ENCODE measurements at places on chromosomes 1 and 21.

DNA sequence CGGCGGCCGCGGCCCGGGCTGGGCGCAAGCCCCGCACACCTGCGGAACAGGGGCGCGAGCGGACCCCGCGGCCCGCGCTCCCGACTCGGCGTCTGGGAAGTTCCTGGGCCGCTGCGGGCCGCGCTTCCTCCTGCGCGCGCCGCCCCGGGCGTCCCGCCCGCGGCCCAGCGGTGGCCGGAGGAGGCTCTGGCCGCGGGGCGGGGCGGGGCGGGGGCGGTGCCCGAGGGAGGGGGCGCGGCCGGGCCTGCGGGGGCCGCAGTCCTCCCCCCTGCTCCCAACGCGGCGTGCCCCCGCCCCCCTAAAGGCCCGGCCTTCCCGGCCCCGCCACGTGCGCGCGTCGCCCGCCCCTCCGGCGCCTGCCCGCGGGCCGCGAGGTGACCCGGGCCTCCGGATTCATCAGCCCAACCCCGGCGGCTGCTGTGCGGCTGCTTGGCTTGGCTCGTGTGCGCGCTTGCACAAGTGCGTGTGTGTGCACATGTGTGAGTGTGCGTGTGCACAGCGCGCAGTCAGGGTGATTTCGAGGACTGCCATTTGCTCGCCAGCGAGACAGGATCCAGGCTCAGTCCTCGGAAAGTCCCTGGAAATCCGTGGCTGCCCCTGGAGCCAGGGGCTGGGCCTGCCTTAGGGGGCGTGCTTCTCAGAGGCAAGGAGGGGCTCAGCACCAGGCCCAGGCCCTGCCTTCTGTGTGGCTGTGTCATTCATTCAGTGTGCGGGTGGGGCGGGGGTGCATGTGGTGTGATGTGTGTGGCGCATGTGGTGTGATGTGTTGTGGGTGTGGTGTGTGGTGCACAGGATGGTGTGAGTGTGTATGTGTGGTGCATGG is at the start of gene C2CD2:
TSS of gene C2CD2 (minus strand) at position 188 of the 823 bp plus-strand sequence. CDS start 370 bp downstream, outside the sequence.
- peak; percentile 71 for DNase-seq

- DNase-seq = no peak
These were observed 62.5 kb upstream of the LYST start for GRCh38 chr1:235929216-235929615.

DNA sequence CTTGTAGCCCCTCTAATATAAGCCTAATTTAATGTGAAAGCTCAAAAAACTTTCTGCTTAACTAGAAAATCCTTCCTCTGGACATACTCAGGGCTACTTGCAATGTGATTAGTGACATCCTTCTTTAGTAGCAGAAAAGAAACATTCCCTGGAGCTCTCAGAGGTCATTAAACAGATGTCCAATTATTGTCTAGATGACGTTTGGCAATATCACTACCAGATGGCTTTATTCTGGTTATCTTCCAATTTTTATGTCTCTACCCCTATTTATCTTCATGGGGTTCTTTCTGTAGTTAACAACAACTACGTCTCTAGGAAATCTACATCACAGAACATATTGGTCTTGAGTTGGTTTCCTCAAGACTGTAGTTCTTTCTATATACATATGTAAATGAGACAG is 44.2 kb downstream of the CTH start:
- DNase-seq = no peak

GRCh38 chr1:184866586-184866985 is 107.7 kb downstream of the NIBAN1 start:
- DNase-seq = no peak

- DNase-seq = no peak
These were observed 52.1 kb downstream of the ELK4 start for GRCh38 chr1:205579711-205580110.

DNA sequence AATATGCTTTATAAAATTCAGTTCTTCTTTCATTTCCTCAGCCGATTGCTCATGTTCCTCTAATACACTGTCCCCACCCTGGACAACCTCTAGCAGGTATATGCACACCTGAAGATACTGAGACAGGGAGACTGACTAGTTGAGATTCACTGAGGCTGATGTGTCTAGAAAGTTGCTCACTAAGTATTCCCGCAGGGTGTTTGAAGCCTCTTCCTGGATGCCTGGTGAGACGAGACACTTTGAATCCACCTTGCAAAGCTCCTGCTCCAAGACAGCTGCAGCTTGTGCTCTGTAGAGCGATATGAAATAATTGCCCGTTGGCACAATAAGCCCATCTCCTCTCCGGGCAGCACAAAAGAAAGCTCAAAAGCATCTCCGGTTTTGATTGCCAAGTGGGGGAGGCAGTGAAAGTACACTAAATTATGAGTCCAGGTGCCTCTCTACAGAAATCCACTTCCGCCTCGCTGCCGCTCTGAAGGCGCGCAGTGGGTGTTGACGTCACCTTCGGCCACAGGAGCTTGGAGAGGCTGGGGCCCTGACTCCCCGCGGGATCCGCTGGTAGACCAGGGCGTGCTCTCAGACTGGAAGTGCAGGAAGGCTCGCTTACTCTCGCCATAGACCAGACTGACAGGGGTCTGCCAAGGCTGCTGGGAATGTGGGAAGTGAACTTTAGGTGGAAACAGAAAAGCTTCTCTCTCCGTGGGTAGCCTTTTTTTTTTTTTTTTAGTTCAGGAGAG is 46.3 kb downstream of the GPA33 start:
- DNase-seq = no peak

DNA sequence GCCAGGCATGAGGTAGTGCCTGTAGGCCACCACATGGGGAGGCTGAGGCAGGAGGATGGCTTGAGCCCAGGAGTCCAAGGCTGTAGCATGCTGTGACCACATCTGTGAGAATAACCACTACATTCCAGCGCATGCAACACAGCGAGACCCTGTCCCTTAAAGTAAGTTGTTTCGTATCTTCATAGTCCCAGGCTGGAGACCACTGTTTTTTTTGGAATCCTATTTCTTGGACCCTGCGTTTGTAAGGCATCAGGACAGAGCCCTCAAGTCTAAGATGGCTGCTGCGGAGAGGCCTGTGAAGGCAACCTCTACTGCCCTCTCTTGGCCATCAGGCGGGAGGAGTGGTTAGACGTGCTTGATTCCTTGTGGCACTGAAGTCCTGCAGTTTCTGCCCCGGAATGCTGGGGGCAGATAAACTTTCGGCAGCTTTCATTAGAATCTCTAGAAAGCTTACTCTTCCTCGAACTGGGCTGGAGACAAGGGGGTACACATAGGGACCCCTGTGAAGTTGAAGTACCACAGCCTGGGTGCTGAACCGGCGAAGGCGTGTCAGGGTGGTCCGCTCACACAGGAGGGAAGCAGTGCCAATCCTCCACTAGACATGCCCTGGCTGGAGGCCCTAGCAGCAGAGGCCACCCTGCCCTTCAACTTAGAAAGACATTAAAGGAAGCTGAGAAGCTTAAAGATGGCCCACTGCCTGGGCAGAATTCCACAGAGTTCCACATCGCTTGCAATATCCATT is 36.6 kb downstream of the RABIF start:
- peak; percentile 58 for DNase-seq

All from GDM1 (cell line).